ENCODE measurements at places on chromosomes 3 and 15.
A peak's percentile ranks its signal among the peaks of the same experiment; 100 is the strongest.

DNA sequence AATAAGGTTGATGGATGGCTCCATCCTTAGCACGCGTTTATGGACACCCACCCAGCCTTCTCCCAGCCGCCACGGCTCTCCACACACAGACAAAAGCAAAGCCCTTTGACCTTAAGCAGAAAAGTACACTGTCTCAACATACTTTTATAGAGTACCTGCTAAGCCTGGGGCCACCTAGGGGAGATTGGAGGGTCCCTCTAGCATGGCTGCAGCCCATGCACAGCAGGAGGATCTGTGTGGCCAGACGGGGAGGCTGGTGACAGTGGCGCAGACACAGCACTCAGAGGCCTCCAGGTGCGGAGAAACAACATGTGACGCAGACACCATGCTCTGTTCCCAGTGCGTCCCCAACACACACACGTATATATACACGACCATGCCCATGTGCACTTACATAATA, 174.9 kb downstream of the XXYLT1 start:
- DNase-seq, result no peak

GRCh38 chr3:69747511-69748258, 8.4 kb downstream of the MITF start:
- no peak for DNase-seq

- no peak for DNase-seq
These were observed 25.9 kb upstream of the UBE2Q2 start for GRCh38 chr15:75817138-75817935.

- no peak for DNase-seq
These were observed 396.1 kb upstream of the ROBO2 start for GRCh38 chr3:76643623-76644304.

DNA sequence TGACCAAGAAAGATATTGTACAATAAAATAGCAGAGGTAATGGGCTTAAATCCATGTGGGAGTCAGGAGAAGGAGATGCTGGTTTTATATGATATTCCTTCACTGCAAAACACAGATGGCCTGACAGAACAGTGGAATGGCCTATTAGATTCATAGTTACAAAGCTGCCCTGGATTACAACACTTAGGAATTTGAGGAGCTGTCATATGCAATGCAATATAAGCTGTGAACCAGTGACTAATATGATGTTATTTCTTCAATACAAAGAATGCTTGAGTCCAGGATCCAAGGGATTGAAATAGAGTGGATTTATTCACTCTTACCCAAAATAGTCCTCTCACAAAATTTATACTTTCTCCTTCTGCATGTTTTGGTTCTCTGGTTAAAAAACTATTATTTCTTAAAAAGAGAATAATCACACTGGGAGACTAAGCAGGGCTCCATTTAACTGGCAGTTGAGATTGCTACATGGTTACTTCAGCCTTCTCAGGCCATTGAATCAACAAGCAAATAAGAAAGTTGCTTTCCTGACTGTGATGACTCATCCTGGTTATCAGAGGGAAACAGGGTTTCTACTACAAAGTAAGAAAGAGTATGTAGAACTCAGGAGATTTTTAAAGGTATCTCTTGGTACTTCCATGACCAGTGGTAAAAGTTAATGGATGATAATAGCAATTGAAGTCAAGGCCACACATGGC, 79.8 kb upstream of the ZPLD1 start:
- DNase-seq, result peak; percentile 23

DNA sequence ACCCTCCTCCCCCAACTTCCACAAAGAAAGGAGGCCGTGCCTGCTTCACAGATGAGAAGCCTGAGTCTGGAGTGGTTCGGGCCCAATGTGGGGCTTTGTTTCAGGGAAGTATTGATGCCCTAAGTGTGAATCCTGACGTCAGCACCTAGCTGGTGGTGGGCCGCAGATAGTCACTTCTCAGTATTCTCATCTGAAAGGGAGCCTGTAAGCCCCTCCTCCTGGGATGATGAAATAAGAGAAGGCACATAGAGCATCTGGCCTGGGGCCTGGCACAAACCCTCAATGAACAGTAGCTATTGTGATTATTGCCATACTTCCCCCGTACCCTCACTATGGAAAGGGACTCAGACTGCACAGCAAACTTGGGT, 24.8 kb downstream of the LINGO1 start:
- peak; percentile 31 for DNase-seq

DNA sequence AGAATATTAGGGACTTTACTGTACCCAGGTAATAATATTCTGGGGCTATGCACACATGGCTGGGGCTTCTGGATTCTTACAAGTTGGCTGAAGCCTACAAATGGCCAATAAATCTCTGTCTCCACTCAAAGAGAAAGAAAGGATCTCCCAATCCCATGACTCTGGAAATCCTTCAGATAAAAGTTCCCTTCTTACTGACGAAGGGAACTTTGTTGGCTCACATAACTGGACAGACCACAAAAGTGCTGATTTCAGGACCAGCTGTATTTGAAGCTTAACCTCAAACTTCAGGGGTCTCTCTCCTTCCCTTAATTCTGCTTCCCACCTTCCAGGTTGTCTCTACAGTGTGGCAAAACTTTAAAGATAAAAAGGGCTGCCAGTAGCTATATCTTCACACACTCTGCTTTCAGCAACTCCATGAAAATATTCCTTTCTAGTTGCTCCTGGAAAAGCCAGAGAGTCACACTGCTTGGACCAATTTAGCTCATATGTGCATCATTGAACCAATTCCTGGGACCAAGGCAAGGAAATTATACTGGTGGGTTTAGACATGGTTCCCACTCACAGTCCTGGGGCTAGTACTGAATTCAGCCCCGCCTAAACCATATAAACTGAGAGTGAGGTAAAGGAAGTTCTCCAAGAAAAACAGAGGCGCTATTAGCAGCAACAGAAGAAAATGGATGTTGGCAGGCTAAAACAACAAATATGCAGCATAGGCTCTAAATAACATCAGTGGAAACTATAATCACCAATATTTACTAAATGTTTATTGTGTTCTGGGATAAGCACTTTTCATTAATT, 290.0 kb upstream of the GADL1 start:
- DNase-seq, result no peak

GRCh38 chr15:66707310-66708082, 5.5 kb downstream of the SMAD6 start:
- peak; percentile 66 for DNase-seq

DNA sequence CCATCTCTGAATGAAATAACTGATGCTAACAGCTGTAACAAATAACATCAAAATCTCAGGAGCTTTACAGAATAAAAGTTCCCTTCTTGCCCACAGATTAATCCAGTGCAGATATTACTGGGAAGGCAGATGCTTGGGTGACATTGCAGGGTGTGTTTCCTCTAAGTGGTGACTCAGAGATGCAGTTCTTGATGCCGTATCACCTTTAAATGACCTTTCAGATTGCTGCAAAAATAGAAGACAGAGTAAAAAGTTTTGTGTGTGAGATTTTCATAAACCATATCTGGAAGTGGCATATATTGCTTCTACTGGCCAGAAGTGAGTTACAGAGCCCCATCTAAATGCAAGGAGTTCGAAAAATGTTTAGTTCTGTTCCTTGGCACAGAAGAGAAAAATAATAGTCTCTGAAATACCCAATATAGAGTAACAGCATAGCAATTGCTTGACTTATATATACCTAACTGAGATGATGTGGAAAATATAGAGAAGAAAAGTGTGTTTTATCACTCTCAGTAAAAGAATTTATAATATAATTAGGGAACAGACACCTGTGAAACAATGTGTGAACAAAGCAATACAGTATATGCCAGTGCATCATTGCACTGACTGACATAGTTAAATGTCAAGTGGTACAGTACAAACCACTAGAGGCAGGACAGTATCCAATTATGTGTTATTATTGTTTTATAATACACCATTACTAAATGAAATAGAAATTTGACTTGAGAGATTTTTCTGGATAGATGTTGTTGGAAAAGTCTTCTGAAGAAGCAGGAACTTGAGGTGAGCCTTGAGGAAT, 430.7 kb upstream of the CBLB start:
- peak; percentile 49 for DNase-seq

DNA sequence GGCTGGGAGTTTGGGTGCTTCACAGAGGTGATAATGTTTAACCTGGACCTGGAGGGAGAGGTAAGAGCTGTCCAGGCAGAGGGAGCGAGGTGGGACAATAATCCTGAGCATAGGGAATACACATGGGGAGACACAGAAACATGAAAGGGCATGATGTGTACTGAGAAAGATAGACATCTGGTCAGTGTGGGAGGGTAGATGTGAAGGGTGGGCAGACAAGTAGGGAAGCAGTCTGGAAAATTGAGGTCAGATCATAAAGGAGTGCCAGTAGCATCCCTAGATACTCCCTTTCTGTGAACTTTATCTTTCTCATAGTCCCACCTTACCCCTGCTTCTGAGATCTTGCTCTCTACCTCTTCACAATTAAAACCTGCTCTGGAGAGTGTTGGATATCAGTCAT, 12.0 kb upstream of the GLCE start:
- DNase-seq, result no peak

DNA sequence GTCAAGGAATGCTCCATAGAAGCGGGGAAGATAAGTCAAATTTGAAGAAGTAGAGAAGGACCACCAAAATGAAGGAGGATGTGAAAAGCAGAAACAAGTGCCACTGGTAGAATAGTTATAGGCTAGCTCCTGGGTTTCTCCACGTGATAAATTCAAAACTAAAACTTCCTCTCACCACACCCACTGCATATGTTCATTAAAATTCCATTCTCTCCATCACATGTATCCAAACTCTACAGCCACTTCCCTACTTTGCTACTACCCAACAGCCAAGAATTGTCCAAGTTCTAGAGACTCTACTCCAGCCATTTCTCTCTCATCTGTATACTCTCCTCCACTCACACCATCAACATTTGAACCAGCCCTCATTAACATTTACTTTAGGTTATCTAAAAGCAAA, 60.5 kb downstream of the COL8A1 start:
- DNase-seq, result no peak

- no peak for DNase-seq
These were observed 40.5 kb downstream of the CCNL1 start for GRCh38 chr3:157119369-157119951.

DNA sequence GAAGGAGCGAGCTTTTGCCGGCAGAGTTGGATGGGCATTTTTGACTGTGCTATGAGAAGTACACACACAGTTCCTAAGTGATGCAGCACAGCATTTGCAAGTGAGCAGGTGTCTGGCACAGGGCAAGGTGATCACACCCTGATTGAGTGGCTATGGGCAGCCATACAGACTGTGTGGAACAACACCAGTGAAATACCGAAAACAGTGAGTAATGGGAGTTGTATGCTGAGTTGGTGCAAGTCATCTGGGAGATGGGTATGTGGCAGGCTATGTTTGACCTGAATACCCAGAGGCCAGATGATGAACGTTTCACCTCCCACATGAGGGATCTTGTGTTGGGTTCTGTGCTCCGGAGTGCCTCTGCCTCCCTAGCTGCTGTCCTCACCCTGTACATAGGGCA, 53.5 kb upstream of the TIPARP start:
- peak; percentile 22 for DNase-seq

GRCh38 chr15:56244811-56245576, 1.3 kb upstream of the RFX7 start:
- DNase-seq, result no peak

DNA sequence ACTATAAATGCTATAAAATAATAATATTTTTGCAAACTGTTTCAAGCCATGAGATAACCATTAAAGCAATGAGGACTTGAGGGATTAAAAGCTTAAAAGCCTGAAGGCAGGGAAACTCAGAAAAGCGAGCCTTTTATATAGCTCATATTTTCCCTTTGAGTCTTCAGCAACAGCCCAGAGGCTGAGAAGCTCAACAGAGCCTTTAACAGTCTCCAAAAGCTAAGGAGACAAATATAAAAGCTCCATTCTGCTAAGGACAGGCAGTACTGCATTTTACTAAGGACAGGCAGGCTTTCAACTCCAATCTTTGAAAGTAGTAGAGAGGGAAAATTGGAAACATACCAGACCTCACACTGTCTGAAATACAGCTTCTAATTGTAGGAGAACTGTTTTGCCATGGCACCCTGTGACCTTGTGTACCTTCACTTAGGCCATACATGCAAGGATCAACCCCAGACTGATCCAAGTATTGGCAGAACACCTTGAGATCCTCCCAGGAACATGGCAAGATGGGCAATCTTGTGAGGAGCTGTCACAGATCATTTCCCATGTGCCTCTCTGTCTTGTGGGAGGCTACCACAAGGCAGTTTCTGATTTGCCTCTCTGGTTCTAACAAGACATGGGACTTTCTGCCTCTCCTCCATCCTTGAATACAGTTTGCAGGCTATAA, 53.1 kb upstream of the ARNT2 start:
- DNase-seq, result no peak

DNA sequence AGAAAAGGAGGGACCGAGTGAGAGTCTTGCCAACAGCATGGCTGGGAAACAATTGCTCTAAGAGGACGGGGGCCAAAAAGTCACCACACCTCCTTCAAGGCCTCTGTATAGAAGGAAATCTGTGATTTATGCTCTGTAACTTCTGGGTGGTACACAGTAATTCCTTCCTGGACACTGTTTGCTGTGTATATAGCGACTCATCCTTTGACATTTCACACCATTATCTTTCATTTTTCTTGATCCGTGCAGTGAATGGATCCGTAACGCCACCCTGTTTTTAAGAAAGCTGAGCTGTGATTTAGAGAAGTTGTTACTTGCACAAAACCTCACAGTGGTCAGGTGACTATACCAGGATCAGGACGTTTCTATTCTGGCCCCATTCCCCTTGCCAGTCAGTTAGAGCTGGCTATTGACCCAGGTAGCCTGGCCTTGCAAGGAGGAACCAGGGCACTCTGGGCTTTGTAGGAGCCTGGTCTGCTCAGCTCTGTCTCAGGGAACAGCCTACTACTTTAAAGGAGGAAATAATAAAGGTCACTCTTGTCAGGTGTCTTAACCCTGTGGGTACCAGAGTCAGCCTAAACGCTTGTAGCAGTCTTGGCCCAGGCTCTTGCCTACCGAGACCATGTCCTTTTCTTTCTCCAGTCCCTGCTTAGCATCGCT, 86.5 kb upstream of the MYZAP start:
- DNase-seq, result peak; percentile 63

GRCh38 chr3:163632722-163633121, 1445.6 kb downstream of the SI start:
- no peak for DNase-seq

- DNase-seq, result peak; percentile 70
These were observed 56.4 kb upstream of the ARRDC4 start for GRCh38 chr15:97903971-97904572.

GRCh38 chr3:32438596-32439344, 47.1 kb downstream of the CMTM7 start:
- DNase-seq, result no peak

DNA sequence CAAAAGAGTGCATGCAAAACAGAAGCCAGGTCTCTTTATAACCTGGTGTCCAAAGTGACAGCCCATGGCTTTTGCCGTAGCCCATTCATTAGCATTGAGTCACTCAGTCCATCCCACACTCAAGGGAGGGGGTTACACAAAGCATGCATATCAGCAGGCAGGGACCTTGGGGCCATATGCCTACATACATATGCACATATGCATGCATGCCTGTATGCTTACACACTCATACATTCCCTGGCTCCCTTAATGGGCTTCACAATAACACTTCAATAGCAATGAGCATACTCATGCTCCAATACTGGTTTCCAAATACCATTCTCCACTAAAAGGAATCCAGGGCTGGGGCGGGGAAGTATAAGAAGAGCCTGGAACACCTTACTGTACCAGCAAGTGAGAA, 22.0 kb downstream of the TRPM1 start:
- peak; percentile 94 for DNase-seq

GRCh38 chr15:93179700-93180102, 90.7 kb upstream of the RGMA start:
- peak; percentile 93 for DNase-seq
